ENCODE measurements at places on chromosomes 5 and 9.
A peak's percentile ranks its signal among the peaks of the same experiment; 100 is the strongest.

- no peak for DNase-seq
Measured at GRCh38 chr5:59293700-59294099, 599.8 kb downstream of the PDE4D start.

- no peak for DNase-seq
Measured at GRCh38 chr9:84136119-84136868, 155.7 kb downstream of the RMI1 start.

- no peak for DNase-seq
Measured at GRCh38 chr5:93296338-93296737, 284.7 kb downstream of the NR2F1-AS1 start.

DNA sequence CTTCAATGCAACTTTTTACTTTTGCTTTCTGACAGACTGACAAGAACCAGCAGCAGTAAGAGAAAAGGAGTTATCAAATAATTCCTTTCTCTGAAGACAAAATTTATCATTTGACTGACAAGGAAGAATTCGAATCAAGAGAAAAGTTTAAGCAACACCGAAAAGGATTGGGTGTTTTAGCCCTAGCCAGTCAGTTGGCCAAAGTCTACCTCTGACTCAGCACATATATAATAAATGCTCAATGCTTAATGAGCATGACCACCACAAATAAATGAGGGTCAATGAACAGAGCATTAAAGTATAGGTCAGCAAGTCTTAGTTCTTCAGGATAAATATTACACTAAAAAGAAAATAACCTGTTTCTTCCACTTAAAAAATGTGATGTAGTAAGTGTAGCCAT, 1603.5 kb upstream of the C9orf72 start:
- DNase-seq, result no peak

- no peak for DNase-seq
Measured at GRCh38 chr5:117131876-117132275, 557.3 kb upstream of the SEMA6A start.

DNA sequence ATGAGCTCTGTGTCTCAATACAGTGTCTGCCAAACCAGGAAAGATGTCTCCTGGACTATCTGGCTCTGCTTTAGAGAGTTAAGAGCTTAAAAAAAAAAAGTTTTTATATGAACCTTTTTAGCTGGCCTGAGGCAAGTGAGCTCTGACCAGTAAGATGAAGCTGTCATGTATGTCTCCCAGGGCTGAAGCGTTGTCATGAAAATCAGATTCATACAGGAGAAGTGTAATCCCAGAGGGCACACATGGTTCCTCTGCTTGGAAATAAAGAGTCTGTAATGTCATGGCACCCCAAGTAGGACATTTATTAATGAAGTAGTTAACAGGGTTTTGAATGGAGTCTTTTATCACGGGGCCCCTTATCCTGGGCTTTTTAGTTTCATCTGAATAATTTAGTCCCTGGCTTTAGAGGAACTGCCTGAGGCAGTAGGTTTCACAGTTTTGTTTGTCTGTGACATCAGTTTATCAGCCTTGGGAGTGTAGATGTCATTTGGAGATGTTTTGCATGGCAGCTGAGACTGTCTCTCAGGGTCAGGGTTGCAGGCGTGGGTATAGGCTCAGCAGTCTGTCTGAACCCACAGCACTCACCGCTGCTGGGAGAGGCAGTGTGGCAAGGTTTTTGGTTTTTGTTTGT, 223.3 kb downstream of the DIRAS2 start:
- no peak for DNase-seq

GRCh38 chr9:71112866-71113265, 8.6 kb downstream of the TRPM3 start:
- no peak for DNase-seq

GRCh38 chr9:36141288-36141687, 4.8 kb downstream of the GLIPR2 start:
- no peak for DNase-seq

DNA sequence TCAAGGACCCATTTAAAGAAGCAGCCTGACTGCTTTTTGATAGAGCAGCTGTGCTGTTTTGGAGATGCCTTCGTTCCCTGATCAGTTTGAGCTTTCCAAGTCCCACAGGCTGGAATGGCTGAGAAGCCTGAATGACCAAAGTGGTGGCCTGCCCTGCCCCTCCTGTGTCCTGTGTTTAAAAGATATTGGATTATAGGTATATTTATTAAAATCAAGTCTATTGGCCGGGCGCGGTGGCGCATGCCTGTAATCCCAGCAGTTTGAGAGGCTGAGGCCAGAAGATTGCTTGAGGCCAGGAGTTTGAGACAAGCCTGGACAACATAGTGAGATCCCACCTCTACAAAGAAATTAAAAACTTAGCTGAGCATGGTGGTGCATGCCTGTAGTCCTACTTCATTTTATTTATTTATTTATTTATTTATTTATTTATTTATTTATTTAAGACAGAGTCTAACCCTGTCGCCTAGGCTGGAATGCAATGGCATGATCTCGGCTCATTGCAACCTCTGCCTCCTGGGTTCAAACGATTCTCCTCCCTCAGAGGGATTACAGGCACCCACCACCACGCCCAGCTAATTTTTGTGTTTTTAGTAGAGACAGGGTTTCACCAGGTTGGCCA, 87.7 kb downstream of the CACNA1B start:
- no peak for DNase-seq

- no peak for DNase-seq
Measured at GRCh38 chr9:77735494-77735893, 87.4 kb upstream of the GNA14 start.

DNA sequence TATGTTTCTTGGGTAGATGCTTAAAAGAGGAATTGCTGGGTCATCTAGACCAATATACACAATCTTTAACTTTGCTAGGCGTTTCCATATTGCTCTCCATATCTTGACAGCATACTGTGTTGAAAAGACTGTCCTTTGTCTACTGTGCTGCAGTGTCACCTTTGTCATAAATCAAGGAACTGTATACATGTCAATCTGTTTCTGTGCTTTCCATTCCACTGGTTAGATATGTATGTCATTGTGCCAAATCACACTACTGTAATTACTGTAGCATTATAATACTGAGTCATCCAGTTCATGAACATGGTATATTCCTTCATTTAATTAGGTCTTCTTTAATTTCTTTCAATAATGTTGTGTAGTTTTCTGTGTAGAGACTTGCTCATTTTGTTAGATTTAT, 149.7 kb upstream of the RASGRF2 start:
- no peak for DNase-seq

DNA sequence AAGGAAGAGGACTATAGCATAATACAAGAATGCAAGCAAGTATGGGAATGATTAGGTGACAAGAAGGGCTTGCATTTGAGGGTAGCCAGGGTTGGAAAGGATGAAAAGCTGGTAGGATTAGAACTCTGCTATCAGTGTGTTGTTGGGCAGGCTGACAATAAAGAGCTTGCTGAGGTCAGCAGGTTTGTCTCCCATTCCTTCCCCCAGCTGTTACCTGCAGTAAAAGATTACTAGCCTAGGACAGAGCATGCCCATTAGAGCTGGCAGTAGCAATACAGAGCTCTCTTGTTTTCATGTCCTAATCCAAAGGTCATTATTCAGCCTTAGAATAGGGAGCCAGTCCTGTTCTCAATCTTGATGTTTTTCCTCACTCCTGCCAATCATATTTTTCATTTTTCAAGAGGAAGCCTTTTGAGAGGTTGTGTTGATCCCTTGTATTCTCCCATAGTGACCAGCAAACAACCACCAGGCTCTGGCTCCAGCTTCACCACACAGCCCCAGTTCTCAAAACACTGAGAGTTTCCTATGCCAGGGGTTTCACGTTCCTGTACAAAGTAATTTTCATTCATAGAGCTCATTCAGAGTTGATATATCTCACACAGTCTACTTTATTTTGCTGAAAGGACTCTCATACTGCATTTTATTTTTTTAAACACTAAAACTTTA, 71.7 kb downstream of the OR2K2 start:
- DNase-seq, result no peak

- DNase-seq, result no peak
Measured at GRCh38 chr5:39274398-39275085, 55.2 kb upstream of the FYB1 start.

DNA sequence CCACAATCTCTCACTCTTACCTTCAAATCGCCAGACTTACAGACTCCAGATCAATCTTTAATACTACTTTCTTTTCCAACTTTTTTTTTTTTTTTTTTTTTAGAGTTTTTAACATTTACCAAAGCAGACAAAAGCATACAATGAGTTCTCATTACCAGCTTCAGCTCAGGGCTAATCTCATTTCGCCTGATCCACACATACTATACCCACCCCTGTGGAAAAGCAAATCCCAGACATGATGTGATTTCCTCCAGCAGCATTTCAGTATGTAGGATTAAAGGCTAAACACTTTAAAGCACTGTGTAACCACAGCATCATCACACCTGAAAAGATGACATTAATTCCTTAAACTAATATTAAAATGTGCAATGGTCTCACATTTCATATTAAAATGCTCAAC, 138.8 kb upstream of the RETREG1 start:
- no peak for DNase-seq

GRCh38 chr5:168443533-168443932, 42.7 kb upstream of the RARS1 start:
- no peak for DNase-seq

DNA sequence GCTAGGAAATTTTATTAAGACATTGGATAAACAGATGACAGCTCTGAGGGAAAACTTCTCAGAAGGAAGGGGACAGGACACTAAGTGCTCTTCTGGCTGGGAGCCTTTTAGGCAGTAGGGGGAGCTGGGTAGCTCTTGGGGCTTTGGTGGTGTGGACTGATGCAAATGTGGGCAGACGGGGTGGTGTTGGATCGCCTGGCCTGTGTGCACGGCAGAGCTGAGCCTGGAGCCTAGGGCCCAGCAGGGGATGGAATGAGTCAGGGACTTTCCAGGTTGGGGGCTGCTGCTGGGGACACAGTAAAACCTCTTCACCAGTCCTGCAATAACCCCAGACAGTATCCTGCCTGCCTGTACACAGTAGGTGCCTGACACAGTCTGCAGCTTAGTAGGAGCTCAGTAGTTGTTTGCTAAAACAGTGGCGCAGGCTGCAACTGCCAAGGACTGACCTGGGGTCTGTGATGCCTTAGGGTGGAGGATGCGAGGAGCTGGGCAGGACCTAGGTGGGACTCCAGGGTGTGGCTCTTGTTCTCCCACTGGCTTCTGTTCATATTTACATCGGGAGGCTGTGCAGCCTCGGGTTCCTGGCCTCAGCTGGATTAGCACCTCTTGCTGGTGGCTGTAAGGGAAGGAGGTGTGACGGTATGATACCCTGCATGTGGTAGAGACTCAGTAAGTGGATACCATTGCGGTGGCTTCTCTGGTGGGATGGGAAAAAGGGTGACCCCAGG, 83.8 kb downstream of the DAB2IP start:
- DNase-seq, result no peak

GRCh38 chr9:20508242-20508641, 114.1 kb downstream of the MLLT3 start:
- DNase-seq, result no peak

DNA sequence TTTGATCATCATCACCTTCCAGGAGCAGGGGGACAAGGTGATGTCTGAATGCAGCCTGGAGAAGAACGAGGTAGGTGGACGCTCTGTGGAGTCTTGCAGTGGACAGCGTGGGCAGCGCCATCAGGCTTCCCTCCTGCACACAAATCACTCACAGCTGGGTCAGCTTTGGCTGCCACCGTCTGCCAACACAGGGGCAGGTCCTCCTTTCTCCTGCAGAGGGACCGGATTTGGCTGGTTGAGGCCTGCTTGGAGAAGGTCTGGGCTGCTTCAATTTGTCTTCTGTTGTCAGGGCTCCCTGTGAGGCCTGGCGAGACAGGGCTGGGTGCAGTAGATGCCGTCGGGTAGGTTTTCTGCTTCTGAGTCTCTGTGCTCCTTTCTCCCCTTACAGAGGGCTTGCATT, 180.6 kb downstream of the CACNA1B start:
- peak; percentile 37 for DNase-seq

DNA sequence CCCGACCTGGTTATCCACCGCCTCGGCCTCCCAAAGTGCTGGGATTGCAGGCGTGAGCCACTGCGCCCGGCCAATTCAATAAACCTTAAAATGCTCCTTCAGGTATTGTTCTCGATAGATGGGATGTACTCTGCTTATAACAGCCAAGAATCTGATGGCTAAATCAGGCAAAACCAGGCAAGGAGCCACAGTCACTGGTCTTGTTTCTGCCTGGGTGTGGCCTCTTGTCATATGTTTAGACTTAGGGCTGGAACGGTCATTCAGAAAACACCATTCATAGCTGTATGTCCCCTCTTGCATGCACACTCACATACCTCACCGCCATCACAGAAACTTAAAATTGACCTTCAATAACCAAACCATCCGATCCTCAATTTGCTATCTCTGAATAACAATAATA, 7.7 kb downstream of the FAM219A start:
- no peak for DNase-seq

DNA sequence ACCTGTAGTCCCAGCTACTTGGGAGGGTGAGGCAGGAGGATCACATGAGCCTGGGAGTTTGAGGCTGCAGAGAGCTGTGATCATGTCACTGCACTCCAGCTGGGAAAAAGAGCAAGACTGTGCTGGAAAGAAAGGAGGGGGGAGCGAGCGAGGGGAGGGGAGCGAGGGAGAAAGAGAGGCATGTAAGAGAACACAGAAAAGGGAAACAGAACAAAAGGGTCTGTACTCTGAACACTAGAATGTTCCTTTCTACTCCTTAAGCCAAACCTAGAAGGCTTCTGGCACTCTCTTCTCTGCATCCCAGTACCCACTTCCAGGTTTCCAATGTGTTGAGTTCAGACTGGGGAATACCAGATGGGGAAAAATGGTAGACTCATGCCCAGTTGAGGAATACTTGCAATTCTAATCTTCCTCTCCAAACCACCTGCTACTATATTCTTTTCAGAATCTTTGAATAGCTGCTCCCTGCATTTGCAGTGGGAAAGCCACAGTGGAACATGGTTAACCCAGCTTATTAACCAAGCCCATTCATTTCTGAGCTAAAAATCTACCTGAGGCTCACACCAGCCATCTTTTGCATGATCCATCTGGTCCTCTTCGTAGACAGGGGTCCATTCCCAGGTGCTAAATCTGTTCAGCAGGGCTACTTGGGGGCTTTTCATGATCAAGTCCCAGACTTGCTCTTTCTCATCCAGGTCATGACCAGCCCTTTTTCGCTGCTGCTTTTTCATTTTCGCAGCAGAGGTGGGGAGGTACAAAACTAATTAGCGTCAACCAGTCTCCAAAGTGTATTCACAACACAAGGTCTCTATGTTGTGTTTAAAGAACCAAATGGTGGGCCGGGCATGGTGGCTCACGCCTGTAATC, 34.9 kb downstream of the SEMA4D start:
- DNase-seq, result no peak

DNA sequence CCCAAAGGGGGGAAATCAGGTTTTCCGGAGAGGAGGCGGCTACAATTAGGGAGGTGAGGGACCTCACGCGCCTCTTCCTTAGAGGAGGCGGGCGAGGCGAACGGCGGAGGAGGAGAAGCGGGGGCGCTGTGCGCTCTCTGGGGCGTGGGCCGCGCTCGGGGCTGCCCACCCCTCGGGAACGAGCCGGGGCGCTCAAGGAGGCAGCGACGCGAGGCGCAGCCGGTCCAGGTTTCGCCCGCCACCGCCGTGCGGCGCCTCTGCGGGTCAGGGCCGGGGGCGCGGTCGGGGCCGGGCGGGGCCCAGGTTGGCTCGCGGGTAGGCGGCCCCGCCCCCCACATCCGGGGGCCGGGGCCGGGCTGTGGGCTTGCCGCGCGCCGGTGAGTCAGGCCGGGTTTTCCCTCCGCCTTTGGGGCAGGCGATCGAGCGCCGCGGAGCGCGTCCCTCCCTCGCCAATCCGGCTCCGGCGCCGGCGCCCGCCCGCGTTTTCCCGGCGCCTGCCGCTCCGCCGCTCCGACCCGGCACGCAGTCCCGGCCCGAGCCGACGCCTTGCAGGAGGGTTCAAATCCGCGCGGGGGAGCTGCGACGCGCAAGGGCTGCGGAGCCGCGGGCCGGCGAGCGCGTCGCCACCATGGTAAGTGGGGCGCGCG, at the start of gene N4BP3:
N4BP3 (plus strand) TSS at position 392 of the 647 bp plus-strand sequence. CDS start 6,052 bp downstream, outside the sequence.
- DNase-seq, result peak; percentile 79

- DNase-seq, result no peak
Measured at GRCh38 chr5:1011741-1012312, 3.2 kb downstream of the NKD2 start.
